ENCODE measurements at places on chromosomes 2 and 18.

DNA sequence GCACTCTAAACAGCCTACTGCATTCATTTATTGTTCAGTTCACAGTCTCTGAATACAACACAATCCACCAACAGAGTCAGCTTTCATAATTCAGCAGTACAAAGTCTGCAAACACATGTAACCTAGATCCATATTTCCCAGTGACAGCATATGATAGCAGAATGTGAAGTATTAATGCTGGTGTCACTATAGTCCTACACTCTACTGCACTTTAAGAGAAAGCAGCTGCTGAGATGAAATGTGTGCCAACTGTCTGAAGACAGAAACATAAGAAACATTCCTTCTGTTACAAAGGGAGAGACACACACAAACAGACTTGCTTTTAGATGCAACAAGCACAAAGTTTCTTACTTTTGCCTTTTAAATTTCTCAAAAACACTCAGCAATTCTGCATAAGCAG is 441.8 kb downstream of the ZEB2 start:
- DNase-seq, result no peak

- no peak for DNase-seq
Measured at GRCh38 chr2:241943209-241943850, 73.8 kb downstream of the RTP5 start.

DNA sequence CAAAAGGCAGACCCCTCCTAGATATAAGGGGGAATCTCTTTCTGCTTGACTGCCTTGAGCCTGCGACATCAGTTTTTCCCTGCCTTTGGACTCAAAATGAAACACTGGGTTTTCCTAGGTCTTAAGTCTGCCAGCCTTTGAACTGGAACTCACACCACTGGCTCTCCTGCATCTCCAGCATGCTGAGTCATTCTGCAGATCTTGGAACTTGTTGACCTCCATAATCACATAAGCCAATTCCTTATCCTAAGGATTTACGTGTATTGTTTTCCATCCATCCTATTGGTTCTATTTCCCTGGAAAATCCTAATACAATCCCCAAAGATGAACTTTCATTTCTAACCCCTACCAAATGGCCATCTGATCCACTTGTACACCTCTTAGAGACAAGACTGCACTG is 88.0 kb downstream of the AFF3 start:
- no peak for DNase-seq

DNA sequence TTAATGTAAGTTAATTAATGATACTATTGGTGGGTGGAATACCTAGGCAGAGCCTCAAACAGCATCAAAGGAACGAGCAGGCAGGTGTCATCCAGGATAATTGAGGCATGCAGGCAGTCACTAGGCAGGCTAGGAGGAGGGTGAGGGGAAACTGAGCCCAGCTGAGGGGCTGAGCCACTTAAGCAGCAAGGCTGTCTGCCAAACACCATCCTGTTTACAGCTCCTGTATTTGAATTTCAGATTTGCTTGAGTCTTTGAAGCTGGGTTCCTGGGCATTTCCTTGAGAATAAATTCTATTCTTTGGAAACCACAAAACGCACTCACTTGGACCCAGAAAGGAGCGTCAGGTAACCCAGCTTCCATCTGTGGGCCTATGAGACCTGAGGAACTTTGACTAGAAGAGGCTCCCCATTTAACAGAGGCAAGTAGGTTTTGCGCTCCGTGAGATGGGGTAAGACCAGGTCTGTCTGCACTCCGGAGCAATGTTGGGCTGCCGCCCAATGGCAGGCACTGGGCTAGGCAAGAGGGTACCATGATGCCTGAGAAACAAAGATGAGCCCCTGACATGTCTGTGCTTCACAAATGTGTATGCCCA is 2.0 kb downstream of the EDAR start:
- DNase-seq, result no peak

- DNase-seq, result no peak
Measured at GRCh38 chr2:41580806-41581205, 467.0 kb upstream of the PKDCC start.

All from urothelium cell line (cell line).